ENCODE measurements at places on chromosomes 4 and X. TPM values are rescaled to one million over a fixed set of nuclear protein-coding genes. Genes with fewer than 3 reads are reported as not detected.
A peak's percentile ranks its signal among the peaks of the same experiment; 100 is the strongest.

GRCh38 chrX:139811942-139812629 is 104.1 kb upstream of the MCF2 start:
- no peak overlapping the region for H3K27ac ChIP-seq
- no peak for DNase-seq
- H3K36me3 ChIP-seq: no peaks in the 10 kb centered on the region
- no peaks in the 10 kb centered on the region for H3K4me1 ChIP-seq
- H3K4me3 ChIP-seq: no peak overlapping the region

DNA sequence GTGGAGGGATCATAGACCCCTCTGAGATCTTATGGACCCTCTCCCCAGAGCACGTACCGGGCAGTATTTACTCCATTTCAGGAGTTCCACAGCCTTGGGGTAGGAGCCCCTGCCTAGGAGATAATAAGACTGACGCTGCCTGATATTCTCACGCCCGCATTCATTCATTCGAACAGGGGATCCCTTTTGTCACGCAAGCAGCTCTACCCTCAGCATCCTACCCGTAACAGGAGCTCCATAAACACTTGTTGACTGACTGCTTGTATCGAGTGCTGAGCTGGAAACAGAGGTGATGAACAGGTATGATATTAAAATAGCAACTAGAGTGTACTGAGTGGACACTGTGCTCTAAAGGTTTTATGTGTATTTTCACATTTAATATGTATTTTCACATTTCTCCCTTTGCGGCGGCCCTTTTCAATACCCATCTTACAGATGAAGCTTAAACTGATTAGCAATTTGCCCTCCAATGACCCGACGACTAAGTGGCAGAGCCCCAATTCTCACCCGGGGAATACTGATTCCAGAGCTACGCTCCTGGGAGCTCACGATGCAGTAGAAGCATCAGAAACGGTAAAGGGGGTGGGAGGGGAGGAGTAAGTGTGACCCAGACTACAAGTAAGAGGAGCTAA is 888 bp downstream of the RAB28 start:
- peak overlapping the region; percentile 43 for H3K4me3 ChIP-seq
- H3K4me1 ChIP-seq: peaks cover 39% of the 10 kb centered on the region
- DNase-seq: no peak
- peak overlapping the region; percentile 92 for H3K27ac ChIP-seq
- no peaks in the 10 kb centered on the region for H3K36me3 ChIP-seq
- H3K27me3 ChIP-seq: no peaks in the 10 kb centered on the region

GRCh38 chrX:153854702-153855101 is 24.4 kb upstream of the PDZD4 start:
- H3K4me1 ChIP-seq: no peaks in the 10 kb centered on the region
- no peak overlapping the region for H3K27ac ChIP-seq
- no peak overlapping the region for H3K4me3 ChIP-seq
- no peak for DNase-seq
- H3K27me3 ChIP-seq: peaks cover 53% of the 10 kb centered on the region

DNA sequence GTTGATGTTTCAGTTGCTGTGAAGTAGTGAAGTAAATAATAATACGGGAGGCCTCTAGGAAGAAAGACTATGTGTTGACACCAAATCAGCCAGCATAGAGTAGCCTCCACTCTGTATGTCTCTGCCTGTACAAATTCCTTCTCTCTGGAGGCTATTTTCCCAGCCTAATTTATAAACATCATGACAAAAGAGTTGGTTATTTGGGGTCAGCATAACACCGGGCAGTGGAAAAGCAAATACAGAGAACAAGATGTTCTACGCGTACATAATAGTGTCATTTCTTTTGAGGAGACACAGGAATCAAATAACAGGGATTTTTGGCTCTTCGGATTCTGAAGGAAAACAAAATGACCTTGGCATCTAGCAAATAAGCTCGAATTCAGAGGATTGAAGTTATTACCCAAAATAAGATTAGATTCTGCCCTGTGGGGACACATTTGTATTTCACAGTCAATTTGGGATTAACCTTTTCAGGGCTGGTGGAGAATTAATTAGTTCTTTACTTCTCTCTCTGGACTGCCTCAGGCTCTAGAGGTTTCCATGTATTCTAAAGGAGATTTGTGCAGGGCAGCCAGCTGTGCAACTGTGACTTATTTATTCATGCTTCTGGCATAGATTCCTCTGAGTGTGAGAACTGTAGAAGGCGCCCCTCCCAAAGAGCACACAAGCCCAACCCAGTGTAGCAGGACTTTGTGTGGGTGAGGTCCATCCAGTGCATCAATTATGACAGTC is 14.1 kb upstream of the SYTL4 start:
- no peaks in the 10 kb centered on the region for H3K36me3 ChIP-seq
- DNase-seq: no peak
- no peaks in the 10 kb centered on the region for H3K4me1 ChIP-seq
- no peak overlapping the region for H3K4me3 ChIP-seq
- peak overlapping the region; percentile 53 for H3K27ac ChIP-seq

GRCh38 chrX:129679901-129680300 is 25.1 kb upstream of the APLN start:
- no peak for DNase-seq
- H3K27ac ChIP-seq: no peak overlapping the region
- H3K4me1 ChIP-seq: no peaks in the 10 kb centered on the region
- no peaks in the 10 kb centered on the region for H3K36me3 ChIP-seq
- no peak overlapping the region for H3K4me3 ChIP-seq

- H3K36me3 ChIP-seq: no peaks in the 10 kb centered on the region
- no peaks in the 10 kb centered on the region for H3K27me3 ChIP-seq
- H3K27ac ChIP-seq: no peak overlapping the region
- no peak for DNase-seq
- no peaks in the 10 kb centered on the region for H3K4me1 ChIP-seq
These were observed 16.4 kb upstream of the SEL1L3 start for GRCh38 chr4:25879091-25879584.

DNA sequence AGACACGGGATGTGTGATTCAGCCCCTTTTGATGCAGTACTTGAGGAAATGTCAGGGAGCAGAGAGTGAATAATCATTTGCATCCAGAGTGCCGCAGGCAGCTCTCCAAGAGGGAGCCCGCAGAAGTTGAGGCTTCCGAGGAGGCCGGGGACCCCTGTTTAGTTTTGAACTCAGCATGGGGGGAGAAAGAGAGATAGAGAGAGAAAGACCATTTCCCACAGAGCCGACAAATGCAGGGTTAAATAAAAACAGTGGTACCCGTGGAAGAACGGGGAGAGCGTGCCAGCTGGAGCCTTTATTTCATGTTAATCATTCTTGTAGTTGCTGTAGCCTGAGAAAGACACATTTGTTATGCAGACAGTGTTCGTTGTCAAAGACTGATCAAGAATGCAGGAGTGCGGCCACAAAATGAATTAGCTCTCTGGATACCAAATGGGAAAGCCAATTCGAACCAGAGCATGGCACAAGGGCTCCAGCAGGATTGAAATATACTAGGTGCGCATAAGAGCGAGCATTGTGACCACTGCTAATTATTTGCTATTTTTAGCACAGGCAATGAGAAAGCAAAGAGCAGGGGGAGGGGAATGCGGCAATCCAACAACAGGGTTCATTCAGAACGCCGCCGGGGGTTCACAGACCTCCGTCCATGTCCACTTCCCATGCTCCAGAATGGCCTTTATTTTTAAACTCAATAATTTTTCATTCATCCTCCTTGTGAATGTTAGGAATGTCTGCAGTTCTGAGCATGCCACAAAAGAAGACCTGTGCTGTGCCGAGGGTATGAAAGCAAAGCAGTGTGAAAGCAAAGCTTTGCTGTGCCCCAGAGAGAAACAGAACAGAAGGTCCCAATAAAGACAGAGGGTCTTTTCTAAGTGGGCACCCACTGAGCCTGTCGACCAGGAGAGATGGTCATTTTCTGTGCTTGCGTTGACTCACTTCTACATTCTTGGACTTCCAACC is 243.9 kb upstream of the VCX3A start:
- no peak overlapping the region for H3K4me3 ChIP-seq
- no peaks in the 10 kb centered on the region for H3K27me3 ChIP-seq
- no peak for DNase-seq
- H3K27ac ChIP-seq: no peak overlapping the region
- H3K4me1 ChIP-seq: no peaks in the 10 kb centered on the region

DNA sequence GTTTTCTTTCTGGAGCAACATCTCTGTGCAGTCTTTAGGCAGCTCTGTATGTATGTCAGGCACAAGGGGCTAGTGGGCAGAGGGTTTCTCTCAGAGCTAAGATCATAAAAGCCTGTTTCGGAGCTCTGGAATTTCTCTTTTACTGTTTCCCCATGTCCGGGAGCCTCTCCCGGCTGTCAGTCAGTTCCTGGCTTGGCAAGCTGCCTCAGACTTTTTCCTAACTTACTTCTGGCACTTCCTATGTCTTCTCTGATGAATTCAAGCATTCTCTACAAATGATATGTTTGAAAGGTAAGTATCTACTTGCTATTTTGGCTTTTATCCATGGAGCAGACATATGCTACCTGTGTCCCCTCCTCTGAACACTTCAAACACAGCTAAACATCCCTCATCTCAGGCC is 129.3 kb upstream of the PGRMC2 start:
- H3K4me1 ChIP-seq: no peaks in the 10 kb centered on the region
- no peak for DNase-seq
- no peak overlapping the region for H3K4me3 ChIP-seq

DNA sequence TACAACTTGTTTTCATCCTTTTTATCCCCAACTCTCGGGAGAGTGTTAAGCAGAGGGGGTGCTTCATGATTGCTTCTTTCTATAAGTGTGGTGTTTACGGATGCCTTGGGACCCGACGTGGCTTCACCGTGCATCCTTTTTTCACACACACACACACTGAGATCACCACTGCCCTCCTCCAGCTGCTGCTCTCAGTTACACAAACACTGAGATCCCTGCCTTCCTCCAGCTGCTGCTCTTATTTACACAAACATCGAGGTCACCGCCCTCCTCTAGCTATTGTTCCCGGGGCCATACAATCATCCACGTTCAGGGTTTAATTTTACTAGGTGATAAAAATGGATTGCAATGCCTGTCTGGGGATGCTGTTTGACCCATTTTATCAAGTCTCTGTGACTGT is 155.4 kb upstream of the FAM9B start:
- no peaks in the 10 kb centered on the region for H3K36me3 ChIP-seq
- H3K27me3 ChIP-seq: peaks cover 24% of the 10 kb centered on the region
- H3K27ac ChIP-seq: no peak overlapping the region
- H3K4me1 ChIP-seq: no peaks in the 10 kb centered on the region
- no peak overlapping the region for H3K4me3 ChIP-seq

DNA sequence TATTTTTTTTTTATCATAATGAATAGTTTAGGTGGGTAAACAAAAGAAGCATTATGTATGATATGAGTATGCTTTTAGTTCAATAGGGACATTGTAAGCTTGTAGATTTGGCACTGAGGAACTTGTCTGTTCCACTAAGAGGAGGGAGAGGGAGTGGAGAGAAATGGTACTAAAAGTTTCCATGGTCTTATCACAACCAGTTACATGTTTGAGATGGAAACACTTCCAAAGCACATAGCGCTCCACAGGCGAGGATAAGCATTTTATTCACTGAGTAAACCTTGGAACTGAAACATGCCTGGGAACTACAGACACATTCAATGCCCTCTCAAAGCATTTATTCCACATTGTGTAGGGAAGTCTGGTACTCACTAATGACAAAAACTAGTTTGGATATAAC is 15.5 kb downstream of the MYOZ2 start:
- no peaks in the 10 kb centered on the region for H3K36me3 ChIP-seq
- H3K4me1 ChIP-seq: no peaks in the 10 kb centered on the region
- no peak overlapping the region for H3K27ac ChIP-seq

GRCh38 chrX:16125520-16126149 is 2.3 kb downstream of the GRPR start:
- DNase-seq: no peak
- H3K4me1 ChIP-seq: no peaks in the 10 kb centered on the region
- H3K27ac ChIP-seq: no peak overlapping the region
- H3K36me3 ChIP-seq: no peaks in the 10 kb centered on the region
- H3K4me3 ChIP-seq: no peak overlapping the region
- peaks cover 28% of the 10 kb centered on the region for H3K27me3 ChIP-seq

- no peaks in the 10 kb centered on the region for H3K36me3 ChIP-seq
- no peak for DNase-seq
- H3K4me3 ChIP-seq: no peak overlapping the region
These were observed 52.8 kb downstream of the PPEF2 start for GRCh38 chr4:75849461-75849860.

GRCh38 chrX:120305531-120306141 is 5.6 kb downstream of the TMEM255A start:
- H3K36me3 ChIP-seq: no peaks in the 10 kb centered on the region
- H3K27ac ChIP-seq: no peak overlapping the region
- DNase-seq: no peak
- no peak overlapping the region for H3K4me3 ChIP-seq

- H3K4me3 ChIP-seq: no peak overlapping the region
- H3K36me3 ChIP-seq: no peaks in the 10 kb centered on the region
- no peaks in the 10 kb centered on the region for H3K4me1 ChIP-seq
- no peak overlapping the region for H3K27ac ChIP-seq
These were observed 96.2 kb downstream of the UGT8 start for GRCh38 chr4:114694770-114695169.

DNA sequence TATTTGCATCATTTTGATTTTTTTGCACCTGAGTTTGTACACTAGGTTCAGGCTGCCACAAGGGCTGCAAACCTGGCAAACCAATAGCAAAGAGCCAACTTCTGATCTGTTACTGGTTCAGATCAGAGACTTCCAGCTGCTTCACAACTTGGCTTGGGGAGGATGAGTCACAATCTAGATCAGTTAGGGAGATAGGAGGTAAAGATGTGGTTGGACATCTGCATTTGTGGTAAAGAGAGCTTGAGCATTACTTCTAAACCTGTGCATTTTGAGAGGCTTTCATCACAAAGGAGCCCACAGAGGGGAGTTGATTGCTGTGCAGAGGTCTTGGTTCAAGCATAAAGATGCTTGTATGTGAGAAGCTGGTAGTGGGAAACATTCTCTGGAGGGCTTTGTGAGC is 34.5 kb downstream of the LINC00632 start:
- peaks cover 9% of the 10 kb centered on the region for H3K27me3 ChIP-seq
- DNase-seq: no peak
- no peaks in the 10 kb centered on the region for H3K36me3 ChIP-seq
- no peak overlapping the region for H3K27ac ChIP-seq
- H3K4me3 ChIP-seq: no peak overlapping the region
- no peaks in the 10 kb centered on the region for H3K4me1 ChIP-seq

GRCh38 chrX:132101799-132102198 is 26.0 kb downstream of the FRMD7 start:
- peaks cover 9% of the 10 kb centered on the region for H3K27me3 ChIP-seq
- no peak overlapping the region for H3K27ac ChIP-seq
- DNase-seq: no peak
- no peak overlapping the region for H3K4me3 ChIP-seq
- H3K36me3 ChIP-seq: no peaks in the 10 kb centered on the region

Gene FAM193A
- 19.7 TPM for total RNA-seq

Gene HMX1
- total RNA-seq: not detected

Gene WNK3
- 14.9 TPM for total RNA-seq

Gene IBSP
- total RNA-seq: not detected

Gene CENPVL1
- not detected for total RNA-seq

Gene RBM46
- total RNA-seq: not detected

Gene FGF5
- not detected for total RNA-seq

Gene IGFBP7
- total RNA-seq: 567 TPM

Gene KLB
- under 0.01 TPM for total RNA-seq

Gene TBX22
- total RNA-seq: not detected
